ENCODE measurements at places on chromosomes 4 and X.
A peak's percentile ranks its signal among the peaks of the same experiment; 100 is the strongest.

DNA sequence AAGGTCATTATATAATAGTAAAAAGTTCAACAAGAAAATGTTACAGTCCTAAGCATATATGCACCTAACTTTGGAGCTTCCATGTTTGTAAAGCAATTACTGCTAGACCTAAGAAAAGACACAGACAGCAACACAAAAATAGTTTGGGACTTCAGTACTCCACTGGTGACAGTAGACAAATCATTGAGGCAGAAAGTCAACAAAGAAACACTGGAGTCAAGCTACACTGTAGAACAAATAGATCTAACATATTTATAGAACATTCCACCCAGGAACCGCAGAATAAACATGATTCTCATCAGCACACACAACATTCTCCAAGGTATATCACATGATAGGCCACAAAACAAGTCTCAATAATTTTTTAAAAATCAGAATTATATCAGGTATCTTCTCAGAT, 42.6 kb downstream of the ARFIP1 start:
- no peak for DNase-seq

- DNase-seq, result no peak
Measured at GRCh38 chr4:121236353-121237068, 72.4 kb upstream of the TNIP3 start.

- no peak for DNase-seq
Measured at GRCh38 chr4:168795346-168795745, 214.7 kb downstream of the CBR4 start.

GRCh38 chr4:114273238-114273637, 293.8 kb upstream of the ARSJ start:
- no peak for DNase-seq

- DNase-seq, result no peak
Measured at GRCh38 chrX:9586992-9587392, 122.1 kb downstream of the TBL1X start.

DNA sequence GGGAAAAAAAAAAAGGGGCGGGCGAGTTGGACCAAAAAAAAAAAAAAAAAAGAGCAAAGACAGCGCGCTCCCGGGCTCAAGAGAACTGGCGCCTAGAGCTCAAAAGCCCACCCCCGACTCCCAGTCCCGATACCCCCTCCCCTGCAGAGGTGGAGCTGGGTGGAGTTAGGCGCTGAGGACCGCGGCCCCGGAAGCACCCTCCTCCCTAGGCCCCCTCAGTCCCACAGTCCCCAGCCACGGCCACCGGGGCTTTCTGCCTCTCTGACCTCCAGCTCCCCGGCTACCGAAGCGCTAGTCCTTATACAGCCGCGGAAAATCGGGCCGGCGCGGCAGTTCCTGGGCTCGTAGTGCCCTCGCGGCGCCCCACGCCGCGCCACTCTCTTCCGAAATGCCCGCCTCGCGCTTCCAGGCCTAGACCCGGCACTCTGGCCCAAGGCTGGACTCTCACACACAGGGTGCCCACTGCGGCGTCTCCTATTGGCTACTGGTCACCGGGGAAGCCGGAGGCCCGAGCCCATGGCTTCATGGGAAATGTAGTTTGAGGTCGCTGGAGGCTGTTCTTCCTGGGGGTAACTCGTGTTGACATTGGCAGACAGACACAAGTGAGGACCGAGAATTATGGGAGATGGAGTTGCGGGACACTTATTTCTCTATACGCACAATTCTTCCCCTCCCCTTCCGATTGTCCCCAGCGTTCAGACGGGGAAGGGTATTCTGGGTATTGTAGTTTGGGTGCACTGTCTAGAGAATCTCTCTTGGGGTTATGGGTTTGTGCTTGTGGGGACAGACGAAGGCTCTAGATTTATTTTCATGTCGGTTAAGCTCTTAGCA, at the start of gene ENOX2:
TSS of gene ENOX2 (minus strand) at position 427 of the 831 bp plus-strand sequence. CDS start 199,993 bp downstream, outside the sequence.
- peak; percentile 98 for DNase-seq

- peak; percentile 25 for DNase-seq
Measured at GRCh38 chrX:50805276-50805675, 8.7 kb downstream of the SHROOM4 start.

- no peak for DNase-seq
Measured at GRCh38 chr4:152304220-152304619, 231.7 kb downstream of the FBXW7 start.

GRCh38 chr4:188370777-188371176, 231.5 kb downstream of the TRIML1 start:
- no peak for DNase-seq

- no peak for DNase-seq
Measured at GRCh38 chrX:11434607-11435006, 141.4 kb downstream of the AMELX start.

GRCh38 chr4:43048570-43048969, 156.1 kb downstream of the GRXCR1 start:
- DNase-seq, result no peak

DNA sequence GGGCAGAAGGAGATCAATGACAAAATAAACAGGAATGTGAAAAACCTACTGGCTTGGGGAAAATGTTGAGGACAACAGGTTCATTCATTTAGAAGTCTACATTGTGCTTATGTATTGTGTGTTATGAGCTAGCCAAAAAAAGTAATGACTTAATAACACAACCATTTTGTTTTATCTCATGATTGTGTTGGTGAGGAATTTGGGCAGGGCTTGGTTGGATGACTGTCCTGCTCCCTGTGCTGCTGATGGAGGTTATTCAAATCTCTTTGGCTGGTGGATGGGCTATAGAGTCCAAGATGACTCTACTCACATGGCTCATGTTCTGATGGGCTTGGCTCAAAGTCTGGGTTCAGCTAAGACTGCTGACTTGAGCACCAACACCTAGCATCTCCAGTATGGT, 116.3 kb downstream of the HS3ST1 start:
- DNase-seq, result peak; percentile 65
